Fibroblast of skin of abdomen (primary cell): ENCODE measurements at places on chromosomes 2 and 18.

GRCh38 chr18:22912835-22913234, 20.3 kb upstream of the RBBP8 start:
- peak; percentile 84 for DNase-seq

GRCh38 chr2:136185981-136186776, 68.2 kb upstream of the CXCR4 start:
- DNase-seq = no peak

DNA sequence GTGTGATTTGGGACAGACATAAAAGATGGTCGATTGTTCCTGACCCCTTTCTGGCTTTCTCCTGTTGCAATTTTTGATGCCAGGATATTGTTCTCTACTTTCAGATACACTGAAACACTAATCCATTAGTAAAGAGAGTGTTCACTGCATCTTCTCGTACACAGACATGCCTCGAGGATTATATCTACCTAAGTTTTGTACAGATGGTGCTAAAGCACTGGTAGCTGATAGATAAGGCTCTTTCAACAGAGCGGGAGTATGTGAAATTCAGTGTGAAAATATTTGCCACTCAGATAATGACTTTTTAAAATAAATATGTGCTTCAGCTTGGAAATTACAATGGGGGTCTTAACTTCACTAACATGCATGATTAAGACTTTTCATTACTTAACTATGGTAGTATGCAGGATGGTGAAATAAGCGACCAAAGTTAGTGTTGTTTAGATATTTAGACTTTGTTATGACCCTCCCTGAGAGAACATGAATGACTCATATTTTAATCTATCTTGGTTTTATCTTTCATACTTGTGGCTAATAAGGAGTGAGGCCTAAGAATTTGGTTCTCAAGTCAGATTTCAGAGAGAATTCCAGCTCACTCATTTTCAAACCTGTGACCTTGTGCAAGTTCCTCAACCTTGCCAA, 474.9 kb downstream of the NRXN1 start:
- DNase-seq = peak; percentile 63

- DNase-seq = peak; percentile 69
These were observed 370.2 kb upstream of the SLC14A2 start for GRCh38 chr18:45245091-45245511.

DNA sequence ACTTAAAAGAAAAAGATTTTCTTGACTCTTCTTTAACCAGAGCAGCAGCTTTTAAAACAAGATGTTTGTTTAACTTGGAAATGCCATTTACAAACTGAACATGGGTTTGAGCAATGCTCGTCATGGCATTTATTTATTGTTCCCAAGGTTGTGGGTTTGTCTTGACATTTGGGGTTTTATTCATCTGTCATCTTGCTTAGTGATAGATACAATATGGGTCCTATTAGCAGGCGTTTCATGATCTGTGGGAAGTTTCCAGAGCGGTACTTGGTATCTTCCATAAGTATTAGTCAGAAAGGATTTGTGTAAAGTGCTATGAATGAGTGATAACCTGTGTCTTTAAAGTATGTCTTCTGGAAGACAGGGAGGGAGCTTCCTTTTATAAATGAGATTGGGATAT, 29.9 kb upstream of the MGAT5 start:
- DNase-seq = peak; percentile 70

DNA sequence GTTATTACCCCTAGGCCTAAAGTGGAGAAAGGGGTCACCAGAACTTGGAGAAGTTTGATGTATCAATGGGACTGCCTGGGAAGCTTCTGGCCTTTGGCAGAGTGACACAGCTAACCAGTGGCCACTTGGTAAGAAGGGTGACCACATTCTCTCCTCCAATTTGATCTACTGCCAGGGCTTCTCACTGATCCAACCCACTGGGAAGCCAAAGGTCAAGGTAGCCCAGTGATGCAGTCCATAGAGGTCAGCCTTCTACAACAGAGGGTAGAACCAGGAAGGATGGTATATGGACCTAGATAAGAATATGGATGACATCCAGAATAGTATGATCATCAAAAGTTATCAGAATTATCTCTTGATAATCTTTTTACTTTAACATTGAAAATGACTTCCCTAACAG, 493.6 kb downstream of the NYAP2 start:
- DNase-seq = no peak

GRCh38 chr2:40488927-40489677, 37.2 kb upstream of the SLC8A1 start:
- peak; percentile 44 for DNase-seq

- no peak for DNase-seq
These were observed 77.5 kb downstream of the NCOA1 start for GRCh38 chr2:24568551-24568950.

DNA sequence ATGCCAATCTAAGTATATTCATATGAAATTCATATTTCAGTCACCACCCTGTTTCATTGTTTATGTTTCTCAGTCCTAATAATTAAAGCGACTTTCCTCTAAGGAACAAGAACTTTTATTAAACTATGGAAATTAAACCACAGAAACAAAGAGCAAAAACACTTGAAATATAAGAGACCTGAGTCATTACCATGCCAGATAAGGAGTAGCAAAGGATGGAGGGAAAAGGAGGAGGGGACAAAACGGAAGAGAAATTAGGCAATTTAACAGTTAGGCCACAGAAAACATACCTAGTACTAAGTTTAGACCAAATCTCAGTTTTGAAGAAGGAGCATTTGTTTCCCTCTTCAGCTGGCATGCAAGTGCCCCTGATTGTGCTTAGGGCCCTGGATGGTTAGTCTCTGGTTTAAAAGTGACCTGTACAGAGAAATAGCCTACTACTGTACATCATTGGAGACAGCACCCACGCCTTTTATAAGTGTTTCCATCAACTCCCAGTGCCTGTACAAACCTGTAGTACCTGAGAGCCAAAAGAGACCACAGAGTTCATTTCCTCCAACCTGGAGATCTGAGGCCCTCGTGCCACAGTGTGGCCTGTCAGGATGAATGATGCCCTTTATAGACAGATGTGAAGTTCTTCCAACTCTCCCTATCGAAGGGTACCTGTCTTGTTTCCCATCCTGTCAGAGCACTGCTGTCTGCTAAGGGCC, 74.5 kb downstream of the SPATS2L start:
- peak; percentile 72 for DNase-seq
